ENCODE measurements at places on chromosomes 6 and 20.

DNA sequence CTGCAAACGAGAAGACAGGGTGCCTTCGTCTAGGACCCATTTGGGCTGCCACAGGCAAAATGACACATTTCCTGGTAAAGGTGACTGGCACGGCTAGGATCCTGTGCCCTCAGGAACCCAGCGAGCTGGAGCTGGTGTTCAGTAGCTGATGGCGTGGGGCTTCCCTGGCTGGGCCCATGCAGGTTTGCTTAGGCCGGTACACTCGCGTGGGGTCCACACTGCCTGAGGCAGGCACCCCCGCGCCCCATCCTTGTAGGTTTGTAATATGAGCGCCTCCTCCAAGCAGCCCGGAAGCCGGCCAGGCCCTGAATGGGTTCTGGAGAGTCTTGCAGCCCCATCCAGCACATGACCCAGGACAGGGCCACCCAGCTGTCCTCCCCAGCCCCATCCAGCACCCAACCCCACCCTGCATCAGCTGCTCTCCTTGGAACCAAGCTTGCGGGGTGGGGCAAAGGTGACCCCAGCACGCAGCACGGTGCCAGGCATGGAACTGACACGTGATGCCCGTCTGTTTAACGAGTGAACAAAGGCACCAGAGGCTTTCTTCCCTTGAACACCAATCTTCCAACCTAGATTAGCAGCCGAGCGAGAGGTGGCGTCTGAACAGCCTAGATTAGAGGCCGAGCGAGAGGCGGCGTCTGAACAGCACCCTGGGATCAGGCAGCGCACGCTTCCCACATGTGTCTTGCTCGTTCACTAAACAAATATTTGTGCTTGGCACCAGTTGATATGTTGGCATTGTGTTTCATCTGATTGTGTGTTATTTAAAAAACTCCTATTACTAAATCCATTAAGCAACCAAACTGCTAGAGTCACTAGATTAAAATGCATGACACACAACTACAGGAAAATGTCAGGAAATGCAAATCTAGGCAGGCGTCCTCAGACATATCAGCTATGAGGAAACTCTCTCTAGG, 112.1 kb downstream of the DLL1 start:
- no peak for DNase-seq

- no peak for DNase-seq
Measured at GRCh38 chr6:31096656-31097055, 15.7 kb downstream of the C6orf15 start.

GRCh38 chr6:91276315-91276714, 689.4 kb upstream of the MAP3K7 start:
- no peak for DNase-seq

DNA sequence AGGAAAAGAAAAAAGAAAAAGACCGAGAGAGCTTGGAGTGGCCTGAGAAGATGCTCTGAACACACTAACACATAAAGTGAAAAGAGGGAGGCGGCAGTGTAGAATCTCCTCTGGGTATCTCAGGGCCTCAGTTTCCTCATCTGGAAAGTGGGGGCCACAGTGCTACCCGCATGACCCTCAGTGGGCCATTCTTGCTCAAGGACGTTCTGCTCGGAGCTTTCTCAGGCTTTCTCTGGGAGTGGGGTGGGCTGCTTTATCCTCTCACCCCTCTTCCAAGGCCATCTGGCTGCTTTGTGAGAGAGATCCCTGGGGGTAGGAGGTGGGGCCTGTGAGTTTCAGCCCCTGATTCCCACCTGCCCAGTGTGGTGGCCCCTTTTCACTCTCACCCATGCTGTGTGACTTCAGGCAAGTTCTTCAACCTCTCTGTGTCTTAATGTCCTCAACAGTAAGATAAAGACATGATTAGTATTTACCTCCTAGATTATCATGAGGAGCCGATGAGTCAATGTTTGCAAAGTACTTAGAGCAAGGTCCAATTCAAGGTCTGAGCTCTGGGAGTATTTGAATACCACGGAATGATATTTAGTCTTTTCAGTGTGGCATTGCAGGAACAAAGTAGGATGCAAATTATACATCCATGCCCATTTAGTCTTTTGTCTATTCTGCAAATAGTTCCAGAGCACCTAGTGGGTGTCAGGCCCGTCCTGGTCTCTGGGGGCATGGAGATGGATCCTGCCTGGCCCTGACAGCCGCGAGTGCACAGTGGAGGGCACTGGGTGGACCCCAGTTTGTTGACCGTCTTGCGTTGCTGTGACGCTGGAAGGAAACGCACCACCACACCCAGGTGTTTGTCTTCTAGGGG, 34.3 kb downstream of the SRC start:
- DNase-seq = no peak

- DNase-seq = no peak
Measured at GRCh38 chr6:108632441-108632840, 71.7 kb downstream of the FOXO3 start.

DNA sequence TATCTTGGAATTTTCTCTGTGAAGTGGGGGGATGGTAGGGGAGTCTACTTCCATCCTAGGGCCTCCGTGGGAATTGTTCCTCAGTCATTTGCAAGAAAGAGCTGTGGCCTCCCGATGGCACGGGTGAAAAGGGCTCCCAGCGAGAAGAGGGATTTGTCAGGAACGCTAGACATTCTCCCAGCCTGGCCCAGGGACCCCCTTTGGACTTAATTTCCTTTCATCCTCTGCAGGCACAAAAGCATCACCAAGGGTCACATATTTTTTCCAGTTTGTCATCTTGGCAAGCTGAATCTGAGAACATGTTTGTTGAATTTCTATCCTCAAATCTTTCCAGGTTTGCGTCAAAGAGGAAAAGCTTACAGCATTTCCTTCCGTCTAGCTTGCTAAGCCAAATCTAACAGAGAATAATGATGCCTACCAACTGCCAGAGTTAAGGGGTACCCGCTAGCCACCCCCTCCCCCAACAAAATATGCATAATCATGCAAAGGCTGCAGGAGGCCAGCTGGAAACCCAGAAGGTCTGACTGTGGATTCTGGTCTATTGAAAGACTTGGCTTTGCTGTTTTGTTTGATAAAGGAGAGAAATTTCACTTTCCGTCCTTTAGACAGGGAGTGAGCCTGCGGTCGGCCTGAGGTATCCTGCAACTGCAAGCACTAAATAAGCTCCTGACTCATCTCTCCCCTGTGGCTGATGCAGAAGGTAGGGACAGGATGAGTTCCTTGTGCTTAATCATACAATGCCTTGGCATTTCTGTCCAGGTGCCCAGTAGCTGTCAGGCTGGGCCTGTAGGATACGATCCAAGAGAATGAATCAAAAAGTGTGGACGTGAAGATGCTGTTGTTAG, 23.1 kb downstream of the PSMG4 start:
- DNase-seq = no peak

GRCh38 chr6:105095139-105095538, 84.7 kb downstream of the POPDC3 start:
- DNase-seq = no peak

DNA sequence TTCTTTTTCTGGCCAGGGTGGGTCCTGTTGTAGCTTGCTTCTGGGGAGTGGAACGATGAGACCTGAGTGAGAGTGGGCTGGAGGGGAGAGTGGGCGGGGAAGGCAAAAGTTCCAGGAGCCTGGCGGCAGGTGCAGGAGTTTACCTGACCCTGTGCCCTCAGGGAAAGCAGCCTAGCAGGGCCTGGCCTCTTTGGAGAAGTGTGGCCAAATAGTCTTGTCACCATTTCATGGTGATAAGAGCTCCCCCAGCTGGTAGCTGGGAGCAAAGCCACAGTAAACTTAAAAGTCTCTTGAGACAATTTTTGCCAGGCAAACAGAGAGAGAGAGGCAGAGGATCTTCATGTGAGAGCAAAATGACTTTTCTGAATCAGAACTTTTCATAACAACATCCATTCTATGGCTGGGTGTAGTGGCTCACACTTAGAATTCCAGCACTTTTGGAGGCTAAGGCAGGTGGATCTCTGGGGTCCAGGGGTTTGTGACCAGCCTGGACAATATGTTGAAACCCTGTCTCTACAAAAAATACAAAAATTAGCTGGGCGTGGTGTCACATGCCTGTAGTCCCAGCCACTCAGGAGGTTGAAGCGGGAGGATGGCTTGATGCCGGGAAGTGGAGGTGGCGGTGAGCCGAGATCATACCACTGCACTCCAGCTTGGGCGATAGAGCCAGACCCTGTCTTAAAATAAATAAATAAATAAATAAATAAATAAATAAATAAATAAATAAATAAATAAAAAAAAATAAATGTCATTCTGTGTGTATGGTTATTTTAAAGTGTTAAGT, 161.8 kb upstream of the SCGN start:
- DNase-seq = peak; percentile 77

- no peak for DNase-seq
Measured at GRCh38 chr6:112511441-112511840, 164.3 kb downstream of the RFPL4B start.

- no peak for DNase-seq
Measured at GRCh38 chr20:9581509-9581908, 67.1 kb downstream of the LAMP5 start.

DNA sequence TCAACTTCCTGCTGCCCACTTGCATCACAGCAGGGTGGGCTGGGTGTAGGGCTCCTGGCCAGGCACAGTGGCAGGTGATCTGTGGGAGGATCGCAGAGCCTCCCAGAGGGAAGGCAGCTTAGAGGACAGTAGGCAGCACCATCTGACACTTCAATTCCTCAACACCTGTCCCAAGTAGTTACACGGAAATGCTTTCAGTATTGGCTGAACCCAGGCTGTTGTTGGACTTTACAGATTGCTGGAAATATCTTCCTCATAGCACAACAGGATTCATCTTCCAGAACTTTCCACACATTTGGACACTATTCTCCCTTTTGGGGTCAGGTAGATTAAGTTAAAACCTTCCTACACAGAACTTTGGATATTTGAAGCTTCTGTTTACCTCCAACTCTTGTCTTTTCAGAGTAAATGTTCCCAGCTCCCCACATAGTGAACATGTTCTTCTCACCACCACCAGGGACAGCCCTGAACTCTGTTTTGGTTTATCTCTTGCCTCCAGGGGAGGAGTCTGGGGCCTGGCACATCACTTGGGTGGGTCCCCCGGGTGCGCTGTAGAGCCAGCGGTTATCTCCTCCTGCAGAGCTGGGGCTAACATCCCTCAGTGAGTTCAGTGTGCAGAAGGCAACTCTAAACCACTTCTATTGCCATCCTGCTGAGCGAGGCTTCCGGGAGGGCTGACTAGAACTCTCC, 3.5 kb upstream of the SLC22A2 start:
- DNase-seq = no peak

DNA sequence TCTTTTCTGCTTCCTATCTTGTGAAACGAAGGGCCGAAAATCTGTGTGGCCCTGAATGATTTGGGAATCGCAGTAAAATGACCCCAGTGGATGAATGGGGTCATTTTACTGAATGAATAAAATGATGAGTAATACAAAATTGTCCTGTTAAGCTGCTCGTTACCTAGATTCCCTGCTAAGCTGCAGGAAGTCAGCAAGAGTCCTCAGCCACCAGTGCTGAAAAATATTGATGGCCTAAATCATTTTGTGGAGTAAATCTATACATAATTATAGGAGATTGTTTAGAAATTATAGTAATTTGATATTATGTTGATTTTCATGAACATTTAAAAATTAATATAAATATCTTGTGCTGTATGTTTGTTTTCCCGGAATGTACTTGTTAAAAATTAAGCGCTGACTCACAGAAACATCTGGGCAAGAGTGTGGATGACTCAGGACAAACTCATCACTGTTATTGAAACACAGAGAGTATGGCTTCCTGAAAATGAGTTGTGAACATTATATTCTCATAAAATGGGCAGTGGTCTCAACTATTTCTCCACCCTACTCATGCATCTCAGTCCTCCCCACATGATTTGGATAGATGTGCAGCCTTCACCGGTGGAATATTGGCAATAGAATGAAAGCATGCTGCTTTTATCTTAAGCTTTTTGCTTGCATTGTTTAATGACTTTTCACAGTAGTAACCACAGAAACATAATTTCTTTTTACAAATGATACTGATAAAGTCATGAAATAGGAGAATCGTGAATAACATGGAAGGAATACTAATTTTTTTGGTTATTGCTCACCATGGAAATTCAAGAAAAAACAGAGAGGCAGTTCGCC, 36.2 kb upstream of the RGS17 start:
- DNase-seq = no peak

GRCh38 chr6:44671333-44671732, 283.8 kb downstream of the CDC5L start:
- no peak for DNase-seq

GRCh38 chr6:90118581-90118980, 178.1 kb downstream of the BACH2 start:
- no peak for DNase-seq

DNA sequence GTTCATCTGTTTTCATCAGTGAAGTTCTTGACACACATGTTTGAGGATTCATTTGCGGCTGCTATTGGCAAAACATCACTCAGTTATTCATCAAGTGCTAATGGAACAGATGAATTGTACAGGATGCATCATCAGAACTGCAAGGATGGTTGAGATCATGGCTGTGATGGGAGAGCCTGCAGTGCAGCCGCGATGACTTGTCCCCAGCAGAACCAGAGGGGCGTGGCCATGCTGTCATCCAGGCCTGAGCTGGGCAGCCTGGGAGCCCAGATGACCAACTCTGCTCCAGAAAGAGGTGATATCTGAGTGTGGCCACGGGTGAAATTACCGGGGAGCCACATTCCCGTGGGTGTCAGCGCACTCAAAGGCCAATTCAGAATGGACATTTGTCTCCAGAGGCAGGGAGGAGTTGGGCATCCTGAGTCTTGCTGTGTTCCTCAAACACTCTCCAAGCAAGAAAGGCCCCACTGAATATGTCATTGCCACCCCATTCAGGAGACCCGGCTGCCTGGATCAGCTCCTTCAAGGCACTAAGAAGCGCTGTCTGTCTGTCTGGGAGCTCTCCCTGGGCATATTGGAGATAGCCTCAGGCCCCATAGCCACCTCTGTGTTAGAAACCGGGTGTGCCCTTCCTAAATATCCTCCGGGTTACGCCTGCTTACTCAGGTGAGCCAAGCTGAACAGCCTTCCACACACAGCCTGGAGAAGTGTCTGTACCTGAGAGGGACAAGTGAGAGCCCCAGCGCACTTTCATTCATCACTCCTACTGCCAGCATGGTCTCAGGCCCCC, 66.7 kb downstream of the SYNDIG1 start:
- no peak for DNase-seq

GRCh38 chr20:23415959-23416583, 5.2 kb downstream of the NAPB start:
- DNase-seq = no peak

Data from endothelial cell (in vitro differentiated cells).